ENCODE measurements at places on chromosomes 7 and 10. TPM values are rescaled to one million over a fixed set of nuclear protein-coding genes. Genes with fewer than 3 reads are reported as not detected.

The P4HA1 gene
- 28.1 TPM for total RNA-seq

GRCh38 chr7:731440-732085 is 4.5 kb upstream of the PRKAR1B start:
- H3K4me1 ChIP-seq = peaks cover 25% of the 10 kb centered on the region
- H3K27me3 ChIP-seq = no peaks in the 10 kb centered on the region
- no peaks in the 10 kb centered on the region for H3K36me3 ChIP-seq

DNA sequence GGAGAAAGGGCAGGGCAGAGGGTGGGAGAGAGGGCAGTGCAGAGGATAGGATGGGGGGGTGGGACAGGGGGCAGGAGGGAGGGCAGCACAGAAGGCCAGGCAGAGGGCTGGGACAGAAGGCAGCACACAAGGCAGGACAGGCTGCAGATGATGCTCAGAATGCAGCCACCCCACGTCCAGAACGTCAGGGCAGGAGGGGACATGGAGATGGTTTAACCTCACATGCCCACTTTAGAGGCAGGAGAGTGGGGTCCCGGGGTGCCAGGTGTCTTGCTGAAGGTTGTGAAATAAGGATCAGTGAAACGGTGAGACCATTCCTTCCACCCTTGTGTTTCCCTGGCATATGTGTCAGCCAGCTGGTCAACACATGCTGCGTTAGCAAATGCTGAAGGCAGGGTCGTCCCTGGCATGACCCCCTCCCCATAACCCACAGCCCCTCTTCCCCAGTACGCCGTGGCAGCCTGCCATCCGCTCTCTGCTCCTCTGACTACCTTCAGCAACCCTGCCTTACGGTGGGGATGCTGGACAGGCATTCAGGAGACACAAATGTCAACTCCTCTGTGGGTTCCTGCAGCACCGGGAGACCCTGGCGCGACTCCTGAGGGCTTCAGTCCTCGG is 592.1 kb downstream of the DNAJB6 start:
- H3K27ac ChIP-seq = no peak overlapping the region
- no peaks in the 10 kb centered on the region for H3K36me3 ChIP-seq
- no peak overlapping the region for H3K4me3 ChIP-seq
- H3K27me3 ChIP-seq = peaks cover 12% of the 10 kb centered on the region

- H3K4me1 ChIP-seq = peaks cover 55% of the 10 kb centered on the region
- H3K4me3 ChIP-seq = peak within 1 kb of the TSS; percentile 99
- H3K27me3 ChIP-seq = no peaks in the 10 kb centered on the region
- H3K36me3 ChIP-seq = no peaks in the 10 kb centered on the region
These were observed at the start of gene SFXN2 for GRCh38 chr10:102714621-102715455. TSS of gene SFXN2 (plus strand) at chr10:102714636. CDS start at chr10:102726637, 12,001 bp downstream.
